ENCODE measurements at places on chromosomes 7 and 10.

DNA sequence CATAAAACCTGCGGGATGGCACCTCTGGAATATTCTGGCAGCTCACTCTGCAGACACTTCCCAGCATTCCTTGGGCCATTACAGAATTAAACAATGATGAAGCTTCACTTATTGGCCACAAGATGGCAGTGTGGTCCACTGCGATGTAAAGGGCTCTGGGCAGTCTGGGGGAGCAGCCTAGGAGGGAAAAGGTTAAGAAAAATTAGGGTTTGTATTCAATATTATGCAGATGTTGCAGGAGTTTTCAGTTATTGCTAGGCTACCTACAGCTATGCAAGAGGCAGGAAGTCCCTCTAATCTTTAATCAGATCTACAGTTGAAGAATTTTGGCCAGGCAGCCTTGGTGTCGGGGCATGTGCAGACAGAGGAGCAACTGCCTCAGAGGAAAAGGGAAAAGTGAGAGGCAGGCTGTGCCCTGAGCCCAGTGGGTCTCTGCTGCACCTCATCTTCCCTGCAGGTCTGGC, 233.2 kb upstream of the PRSS1 start:
- no peak for DNase-seq

GRCh38 chr7:31875424-31875823, 188.4 kb downstream of the PPP1R17 start:
- no peak for DNase-seq

DNA sequence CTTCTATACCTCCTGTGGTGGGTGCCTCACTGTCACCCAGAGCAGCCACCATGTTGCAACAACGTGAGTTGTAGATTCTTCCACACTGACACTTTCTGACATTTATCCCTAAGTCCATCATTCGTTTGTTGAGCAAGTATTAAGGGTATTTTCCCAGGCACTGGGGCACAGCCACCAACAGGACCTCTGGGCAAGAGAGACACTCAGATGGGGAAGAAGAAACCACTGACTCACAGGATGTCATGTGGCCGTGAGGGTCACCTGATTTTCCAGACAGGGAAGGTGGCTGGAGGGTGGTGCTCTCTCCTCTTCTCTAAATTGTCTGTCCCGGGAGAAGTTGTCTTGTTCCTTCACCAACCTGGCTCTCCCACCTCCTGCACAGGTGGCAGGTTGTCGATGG, 51.7 kb upstream of the PPIF start:
- no peak for DNase-seq

DNA sequence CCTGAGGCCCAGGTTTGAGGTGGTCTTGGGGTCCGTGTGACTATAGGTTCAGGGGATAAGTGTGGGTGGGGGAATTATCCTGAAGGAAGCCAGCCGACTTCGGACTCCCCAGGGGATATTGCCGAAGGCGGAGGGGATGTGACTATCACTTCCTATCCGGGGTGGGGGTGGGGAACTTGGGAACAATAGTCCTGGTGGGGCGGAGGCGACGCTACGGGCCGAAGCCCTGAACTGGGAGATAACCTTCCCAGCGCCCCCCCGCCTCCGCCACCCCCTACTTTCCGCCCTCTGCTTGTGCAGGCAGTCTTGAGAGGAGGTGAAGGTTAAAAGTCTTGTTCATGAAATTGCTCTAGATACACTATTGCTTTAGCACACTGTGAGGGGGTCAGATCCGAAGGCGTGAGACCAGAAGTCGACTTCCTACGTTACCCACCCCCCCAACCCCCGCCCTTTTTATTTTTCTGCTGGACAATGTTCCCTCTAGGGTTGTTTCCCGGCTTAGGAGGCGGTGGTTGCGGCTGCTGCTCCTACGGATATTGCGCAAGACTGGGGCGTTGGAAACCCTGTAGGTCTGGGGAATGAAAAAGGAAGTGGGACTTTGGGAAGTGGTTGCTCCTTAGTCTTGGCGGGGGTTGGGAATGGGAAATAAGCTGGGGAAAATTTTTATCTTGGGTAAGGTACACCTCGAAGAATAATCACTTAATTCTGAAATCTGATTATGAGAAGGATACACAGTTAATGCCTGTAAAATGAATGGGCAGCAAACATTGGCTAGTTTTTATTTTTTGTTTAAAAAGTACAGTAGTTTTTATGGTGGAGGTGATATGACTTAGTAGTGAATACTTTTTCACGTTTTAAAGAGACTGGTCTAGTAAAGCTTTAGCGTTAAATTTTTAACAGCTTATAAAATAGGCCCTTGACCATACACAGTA, 1.5 kb downstream of the PTPN12 start:
- DNase-seq: no peak

- no peak for DNase-seq
Measured at GRCh38 chr10:11759347-11759746, 17.2 kb downstream of the ECHDC3 start.

DNA sequence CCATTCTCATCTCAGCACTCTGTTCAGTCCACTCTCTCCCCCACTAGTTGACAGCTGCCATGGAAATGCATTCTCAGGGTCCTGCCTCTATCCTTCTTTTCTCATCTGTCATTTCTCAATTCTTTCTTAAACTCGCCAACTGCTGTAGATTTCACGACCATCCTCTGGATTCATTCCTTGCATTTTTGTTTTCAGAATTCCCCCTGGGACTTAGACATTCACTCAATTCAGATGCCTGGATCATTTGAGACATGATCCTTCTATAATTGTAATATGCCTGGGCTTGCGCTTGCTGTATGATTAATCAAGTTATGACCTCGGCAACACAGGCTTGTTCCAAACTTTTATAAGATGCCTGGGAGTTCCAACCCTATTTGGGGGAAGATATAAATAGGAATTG, 104.5 kb downstream of the RAB11FIP2 start:
- DNase-seq: no peak

DNA sequence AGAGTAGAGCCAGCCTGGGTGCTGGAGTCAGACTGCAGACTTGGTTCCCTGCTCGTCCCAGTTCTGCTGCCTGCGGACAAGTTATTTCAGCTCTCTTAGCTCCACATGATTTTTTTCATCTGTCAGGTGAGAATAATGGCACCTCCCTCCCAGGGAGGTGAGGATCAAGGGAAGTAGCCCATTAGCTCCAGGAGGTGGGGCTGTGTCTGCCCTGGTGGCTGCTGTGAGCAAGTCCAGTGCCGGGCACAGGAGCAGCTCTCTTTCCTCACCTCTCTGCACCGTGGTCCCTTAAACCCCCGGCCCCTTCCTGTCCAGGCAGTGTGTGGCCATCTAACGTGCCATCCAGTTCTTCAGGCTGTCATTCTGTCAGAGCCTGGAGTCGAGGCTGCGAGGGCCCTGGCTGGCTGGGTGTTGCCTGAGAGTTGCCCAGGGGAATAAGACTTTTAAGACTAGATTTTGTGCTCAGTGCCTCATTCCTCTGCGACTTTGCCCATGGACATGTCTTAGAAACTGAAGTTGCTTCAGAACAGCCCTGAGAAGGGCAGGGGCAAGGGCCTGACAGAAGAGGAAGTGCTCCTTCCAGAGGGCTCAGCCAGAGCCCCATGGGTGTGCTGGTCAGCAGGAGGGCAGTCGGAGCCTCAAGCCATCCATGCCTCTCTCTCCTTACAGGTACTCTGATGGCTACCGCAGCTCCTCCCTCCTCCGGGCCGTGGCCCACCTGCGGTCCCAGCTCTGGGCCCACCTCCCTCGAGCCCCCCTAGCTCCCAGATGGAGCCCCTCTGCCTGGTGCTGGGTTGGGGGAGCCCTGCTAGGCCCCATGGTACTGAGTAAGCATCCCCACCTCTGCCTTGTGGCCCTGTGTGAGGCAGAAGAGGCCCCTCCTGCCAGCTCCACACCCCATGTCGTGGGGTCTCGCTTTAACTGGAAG, 5.0 kb downstream of the ABCB8 start:
- no peak for DNase-seq

DNA sequence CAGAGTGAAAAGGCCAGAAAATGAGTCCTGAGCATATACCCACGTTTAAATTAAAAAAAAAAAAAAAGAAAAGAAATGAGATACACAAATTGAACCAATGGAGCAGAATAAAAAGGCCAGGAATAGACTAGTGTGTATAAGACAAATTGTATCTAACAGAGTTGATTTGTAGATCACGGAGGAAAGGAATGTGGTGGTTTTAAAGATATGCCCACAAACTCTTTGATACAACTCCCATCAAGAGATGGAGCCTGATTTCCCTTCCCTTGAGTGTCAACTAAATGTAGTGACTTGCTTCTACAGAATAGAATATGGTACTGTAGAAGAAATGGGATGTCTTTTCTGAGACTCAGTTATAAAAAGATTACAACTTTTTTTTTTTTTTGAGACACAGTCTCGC, 10.4 kb downstream of the SYPL1 start:
- DNase-seq: no peak
